ENCODE measurements at places on chromosomes 11 and 22. TPM values are rescaled to one million over a fixed set of nuclear protein-coding genes. Genes with fewer than 3 reads are reported as not detected.

DNA sequence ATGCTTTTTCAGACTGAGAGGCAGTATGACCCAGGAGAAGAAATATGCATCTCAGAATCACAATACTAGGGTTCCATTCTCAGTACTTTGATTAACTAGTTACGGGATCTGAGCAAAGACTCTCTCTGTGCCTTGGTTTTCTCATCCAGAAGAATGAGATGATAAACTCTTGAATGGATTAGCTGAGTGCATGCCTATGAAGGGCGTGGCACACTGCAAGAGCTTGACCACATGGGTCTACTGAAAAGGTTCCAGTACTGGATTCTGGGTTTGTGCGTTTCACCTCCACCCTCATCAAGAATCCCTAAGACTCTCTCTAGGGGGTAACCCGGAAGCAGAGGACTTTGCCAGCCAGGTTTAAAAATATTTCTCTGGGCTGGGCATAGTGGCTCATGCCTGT is 25.6 kb downstream of the PGA5 start:
- DNase-seq, result no peak

DNA sequence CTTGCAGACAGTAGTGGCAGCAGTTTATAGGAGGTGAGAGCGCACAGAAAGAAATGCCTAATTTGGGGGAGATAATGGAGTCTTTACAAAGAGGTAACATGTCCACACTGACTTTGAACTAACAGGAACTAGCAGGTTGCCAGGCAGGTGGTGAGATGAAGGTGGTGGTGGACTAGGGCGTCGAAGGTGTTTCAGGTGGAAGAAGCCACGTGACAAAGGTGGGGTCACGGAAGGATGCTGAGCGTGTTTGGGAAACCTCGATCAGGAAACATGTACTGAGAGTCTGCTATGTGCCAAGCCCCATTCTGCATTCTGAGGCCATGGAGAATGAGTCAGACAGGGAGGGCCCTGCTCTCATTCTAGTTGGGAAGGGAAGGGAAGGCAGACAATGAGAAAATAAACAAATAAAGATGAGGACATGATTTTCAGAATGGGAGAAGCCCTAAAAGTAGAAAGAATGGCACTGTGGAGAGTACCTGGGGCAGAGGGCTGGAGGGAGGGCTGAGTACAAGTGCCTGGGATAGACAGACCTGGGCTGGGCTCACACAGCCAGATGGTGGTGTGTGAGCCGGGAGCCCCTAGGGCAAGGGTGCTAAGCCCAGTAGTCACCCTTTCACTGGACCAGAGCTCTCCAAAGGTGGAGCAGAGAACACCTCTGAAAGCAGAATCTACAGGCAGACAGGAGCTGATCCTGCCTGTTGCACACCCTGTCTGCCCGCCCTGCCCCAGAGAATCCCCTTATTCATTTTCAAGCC is 16.2 kb upstream of the NNMT start:
- no peak for DNase-seq

- DNase-seq, result peak; percentile 29
These were observed 29.7 kb downstream of the FAM83F start for GRCh38 chr22:40024201-40025061.

Gene GVQW3
- total RNA-seq, result 3.2 TPM

Gene P4HA3
- 0.51 TPM for total RNA-seq

DNA sequence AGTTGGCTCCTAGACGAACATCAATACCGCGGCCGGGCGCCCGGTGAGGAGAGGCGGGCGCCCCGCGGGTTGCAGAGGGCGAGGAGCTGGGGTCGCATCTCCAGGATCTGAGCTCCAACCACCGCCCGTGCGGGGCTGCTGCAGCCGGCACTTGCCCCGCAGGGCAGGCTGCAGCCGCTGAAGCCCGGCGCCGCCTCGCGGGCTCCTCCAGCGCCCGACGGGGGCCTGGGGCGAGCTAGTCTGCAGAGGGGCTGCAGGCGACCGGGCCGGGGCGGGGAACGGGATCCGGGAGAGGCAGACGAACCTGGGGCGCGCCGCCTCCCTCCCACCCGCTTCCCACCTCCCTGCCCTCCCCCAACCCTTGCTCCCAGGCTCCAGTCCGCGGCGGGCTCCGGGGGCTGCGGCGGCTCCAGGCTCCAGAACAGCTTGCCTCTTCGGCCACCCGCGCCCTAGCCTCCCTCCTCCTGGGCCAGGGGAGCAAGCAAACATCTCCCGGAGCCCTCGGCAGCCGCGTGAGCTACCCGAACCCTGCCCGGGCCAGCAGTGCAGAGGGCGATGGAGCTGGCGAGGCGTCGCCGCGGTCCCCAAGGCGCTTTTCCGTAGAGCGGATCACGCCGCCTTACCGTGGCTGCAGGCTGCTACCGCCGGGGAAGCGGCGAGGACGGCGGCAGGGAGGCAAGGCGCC is 802 bp downstream of the TENM4 start:
- peak; percentile 23 for DNase-seq

DNA sequence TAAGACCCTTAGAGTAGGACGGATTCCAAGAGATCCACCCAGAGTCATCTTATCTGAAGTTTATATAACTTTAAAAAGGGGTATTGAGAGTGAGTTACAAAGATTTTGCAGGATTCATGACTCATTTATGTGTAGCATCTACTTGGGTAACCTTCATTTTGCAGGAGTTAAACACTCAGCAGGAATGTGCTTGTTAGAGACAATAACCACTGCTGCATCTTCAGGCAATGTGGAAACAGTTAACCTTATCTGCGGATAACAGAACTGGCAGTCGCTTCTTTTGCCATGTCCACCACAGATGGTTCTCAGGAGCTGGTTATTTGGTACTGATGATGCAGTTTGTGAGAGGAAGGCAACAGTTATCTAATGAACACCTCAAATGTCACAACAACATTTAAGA is 417.9 kb upstream of the DDI1 start:
- DNase-seq, result no peak

Gene MRE11
- 45.8 TPM for total RNA-seq

DNA sequence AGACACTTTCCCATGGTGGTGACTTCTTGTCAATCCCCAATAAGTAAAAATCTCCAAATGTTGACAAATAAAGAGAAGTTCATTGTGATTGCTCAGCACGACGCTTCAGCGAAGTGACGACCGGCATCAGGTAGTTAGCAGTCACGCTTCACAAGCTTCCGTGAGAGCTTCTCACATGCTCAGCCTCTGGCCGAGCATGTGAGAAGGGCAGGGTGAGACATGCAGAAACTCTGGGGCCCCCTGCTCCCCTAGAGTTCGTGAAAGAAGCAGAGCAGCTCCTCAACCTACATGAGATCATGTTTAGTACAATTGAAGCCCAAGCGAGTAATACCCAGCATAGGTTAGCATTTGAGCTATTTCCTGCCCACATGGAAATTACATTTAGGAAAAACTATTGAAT is 4.4 kb upstream of the C11orf16 start:
- no peak for DNase-seq

Gene XRCC6
- 303 TPM for total RNA-seq

Gene OR8D1
- total RNA-seq, result not detected

DNA sequence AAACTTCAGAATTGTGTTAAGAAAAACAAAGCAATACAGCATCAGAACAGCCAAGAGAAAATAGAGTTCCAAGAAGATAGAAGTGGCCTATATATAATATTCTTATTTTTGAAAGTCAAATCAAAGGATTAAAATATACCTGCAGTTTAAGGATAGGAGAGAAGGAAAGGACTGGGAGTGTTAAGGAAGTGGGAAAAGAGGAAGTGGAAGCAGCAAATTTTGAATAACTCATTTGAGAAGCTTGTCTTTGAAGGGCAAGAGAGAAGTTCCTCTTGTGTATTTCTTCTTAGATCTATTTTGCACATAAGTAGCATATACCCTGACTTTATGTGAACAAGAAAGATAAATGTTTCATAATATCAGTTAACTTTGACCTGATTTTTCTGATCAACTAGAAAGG is 62.6 kb upstream of the SLC17A6 start:
- DNase-seq, result no peak

Gene APOA5
- not detected for total RNA-seq

GRCh38 chr11:74380746-74381439 is 17.3 kb downstream of the PGM2L1 start:
- DNase-seq, result no peak

GRCh38 chr11:61897387-61898246 is 6.3 kb upstream of the FADS3 start:
- peak; percentile 82 for DNase-seq

GRCh38 chr11:69435161-69435986 is 46.1 kb upstream of the LINC01488 start:
- DNase-seq, result no peak

DNA sequence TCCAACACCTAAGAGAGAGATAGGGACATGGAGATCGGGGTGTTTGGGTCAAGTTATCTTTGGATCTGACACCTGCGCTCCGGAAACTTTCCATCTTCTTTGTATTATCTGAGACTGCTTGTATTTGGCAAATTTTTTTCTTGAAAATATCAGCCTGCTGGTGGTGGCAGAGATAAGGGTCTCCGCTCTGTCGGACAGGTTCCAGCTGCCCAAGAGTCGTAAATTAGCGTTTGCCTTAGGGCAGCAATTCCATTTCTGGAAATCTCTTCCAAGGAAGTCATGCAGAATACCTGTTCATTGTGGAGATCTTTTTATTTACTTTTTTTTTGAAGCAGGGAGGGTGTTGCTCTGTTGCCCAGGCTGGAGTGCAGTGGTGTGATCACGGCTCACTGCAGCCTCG is 19.5 kb upstream of the CSNK1E start:
- no peak for DNase-seq

GRCh38 chr22:50185375-50186087 is at the start of gene TRABD:
TSS of gene TRABD (plus strand) at chr22:50185913. CDS start at chr22:50193061, 7,148 bp downstream.
- DNase-seq, result peak; percentile 84

Gene BBOX1
- 0.55 TPM for total RNA-seq

Data from uterus (tissue), 4 donors.